ENCODE measurements at places on chromosomes 5 and 9.

DNA sequence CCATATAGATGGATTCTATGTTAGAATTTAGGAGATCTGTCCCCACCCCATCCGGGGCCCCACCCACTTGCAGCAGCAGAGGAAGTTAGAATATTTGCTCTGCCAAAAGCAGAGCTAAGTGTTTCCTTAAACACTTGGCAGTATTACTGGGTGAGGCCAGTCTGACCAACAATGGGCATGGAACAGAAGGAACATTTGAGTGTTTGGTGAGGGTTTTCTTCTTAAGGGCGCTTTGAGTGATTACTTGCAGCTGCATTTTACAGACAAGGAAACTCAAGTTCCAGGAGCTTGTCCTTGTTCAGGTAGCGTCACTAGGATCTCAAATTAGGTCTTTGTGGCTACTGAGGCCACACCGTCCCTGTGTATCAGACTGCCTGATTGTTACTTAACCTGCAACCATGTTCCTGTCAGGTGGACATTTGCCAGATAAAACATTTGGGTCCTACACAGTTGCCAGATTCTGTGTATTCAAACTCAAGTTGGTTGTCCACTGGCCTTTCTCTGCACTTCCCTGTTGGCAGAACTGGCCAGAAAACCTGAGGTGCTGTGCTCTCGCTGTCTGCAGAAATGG lies 59.3 kb downstream of the SLC46A2 start:
- no peak for DNase-seq

DNA sequence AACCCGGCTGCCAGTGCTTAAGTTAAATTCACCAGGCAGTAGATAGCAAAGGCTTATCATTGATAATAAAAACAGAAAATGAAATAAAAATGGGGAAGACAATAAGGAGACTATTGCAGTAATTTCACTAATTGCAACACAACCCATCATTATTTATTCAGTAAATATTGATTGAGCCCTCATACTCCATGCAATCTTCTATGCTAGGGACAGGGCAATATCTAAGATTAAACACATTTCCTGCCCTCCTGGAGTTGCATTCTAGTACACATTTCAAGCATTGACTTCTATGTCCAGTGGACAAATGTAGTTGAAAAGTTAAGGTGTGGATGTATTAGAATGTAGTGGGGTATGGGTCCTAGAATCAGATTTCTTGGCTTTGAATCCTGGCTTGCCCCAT lies 12.8 kb downstream of the MEGF10 start:
- DNase-seq, result no peak

GRCh38 chr5:33166522-33166921 lies 274.2 kb upstream of the TARS1 start:
- DNase-seq, result no peak

DNA sequence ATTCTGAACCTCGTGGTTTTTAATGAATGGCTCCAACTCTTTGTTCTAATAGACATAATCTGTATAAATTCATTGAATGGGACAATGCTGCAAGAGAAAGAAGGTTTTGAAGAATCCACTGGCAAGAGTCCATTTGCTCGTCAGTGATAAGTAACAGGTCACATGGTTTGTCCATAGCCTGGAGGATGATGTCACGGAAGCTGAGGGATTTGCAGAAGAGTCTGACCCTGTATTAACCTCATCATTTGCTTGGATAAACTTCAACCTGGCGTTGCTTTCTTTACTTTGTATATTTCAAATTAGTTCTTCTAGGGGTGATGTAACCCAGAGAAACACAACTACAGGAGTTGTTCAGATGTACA lies 197.4 kb downstream of the GAS1 start:
- no peak for DNase-seq

GRCh38 chr5:6552612-6553011 lies 80.2 kb downstream of the NSUN2 start:
- DNase-seq, result no peak

GRCh38 chr5:160118349-160119141 lies 705 bp downstream of the PWWP2A start:
- peak; percentile 48 for DNase-seq

GRCh38 chr9:26768145-26768544 lies 124.5 kb downstream of the CAAP1 start:
- DNase-seq, result no peak

- DNase-seq, result no peak
Measured at GRCh38 chr5:74452856-74453255, 187.7 kb downstream of the ENC1 start.

GRCh38 chr5:72151169-72151568 lies 43.9 kb downstream of the MAP1B start:
- no peak for DNase-seq

DNA sequence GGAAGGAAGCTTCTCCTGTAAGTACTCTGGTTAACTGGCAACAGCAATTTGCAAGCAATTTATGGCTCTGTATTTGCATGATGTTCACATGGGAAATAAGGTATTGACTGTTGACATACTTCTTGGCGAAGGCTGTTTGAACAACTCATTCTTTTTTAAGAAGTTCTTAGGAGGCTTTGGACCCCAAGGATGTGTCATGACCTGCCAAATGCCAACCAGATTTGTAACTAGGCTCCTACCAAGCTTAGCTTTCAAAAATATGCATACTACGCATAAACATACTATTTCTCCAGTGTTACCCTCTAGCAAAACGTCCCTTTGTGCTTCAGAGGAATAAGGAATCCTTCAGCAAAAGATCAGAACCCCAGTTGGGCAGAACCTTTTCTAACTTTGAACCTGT lies 165.2 kb upstream of the MSX2 start:
- no peak for DNase-seq

GRCh38 chr5:68515514-68515913 lies 300.0 kb downstream of the PIK3R1 start:
- DNase-seq, result no peak

DNA sequence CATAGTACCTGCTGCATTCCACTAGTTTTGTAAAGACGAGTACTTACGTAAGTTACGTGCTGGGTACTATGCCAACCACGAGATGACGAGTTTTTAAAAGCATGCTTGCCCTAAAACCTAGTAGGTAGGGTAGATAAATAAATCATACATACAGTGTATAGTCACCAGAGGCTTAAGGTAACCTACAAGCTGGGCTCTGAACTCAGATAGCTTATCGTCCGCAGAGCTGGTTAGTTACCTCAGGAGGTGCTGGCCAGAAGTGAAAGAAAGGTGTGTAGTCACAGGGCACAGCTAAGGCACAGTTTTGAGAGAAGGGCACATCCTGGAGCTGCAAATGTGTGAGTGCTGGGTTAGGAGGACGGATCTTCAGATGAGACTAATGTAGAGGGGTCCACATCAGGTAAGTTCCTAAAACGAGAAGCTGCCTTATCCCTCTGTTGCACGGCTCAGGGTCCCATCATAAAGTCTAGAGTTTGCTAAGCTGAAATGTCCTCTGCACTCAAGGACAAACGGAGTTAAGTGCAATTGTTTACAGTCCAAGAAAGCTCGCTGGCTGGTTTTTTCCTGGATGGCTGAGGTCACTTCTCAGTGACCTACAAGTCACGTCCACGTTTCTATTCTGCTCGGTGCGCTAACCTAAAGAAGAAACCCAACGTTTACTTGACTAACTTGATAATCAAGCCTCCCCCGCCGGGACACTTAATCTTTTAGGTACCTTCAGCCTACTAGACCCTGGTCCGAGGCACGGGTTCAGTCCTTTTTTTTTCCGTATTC lies 1.1 kb upstream of the SNX24 start:
- no peak for DNase-seq

GRCh38 chr9:846852-847251 lies 5.4 kb downstream of the DMRT1 start:
- DNase-seq, result no peak

DNA sequence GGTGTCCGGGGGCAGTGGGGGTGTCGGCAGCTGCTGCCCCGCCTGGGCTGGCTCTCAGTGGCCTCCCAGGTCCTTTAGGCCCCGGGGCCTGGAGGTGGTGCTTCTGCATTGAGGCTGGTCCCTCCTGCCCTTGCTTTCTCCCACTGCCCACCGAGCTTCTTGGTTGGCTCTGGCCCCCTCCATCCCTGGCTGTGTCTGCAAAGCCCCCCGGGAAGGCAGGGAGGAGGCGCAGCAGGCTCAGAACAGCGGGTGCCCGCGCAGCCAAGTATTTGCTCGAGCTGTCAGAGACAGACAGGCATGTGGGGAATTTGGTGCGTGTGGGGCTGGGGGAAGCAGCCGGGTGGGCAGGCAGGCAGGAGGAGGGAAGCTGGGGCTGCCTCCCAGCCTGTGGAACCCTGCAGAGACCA lies 11.5 kb downstream of the CXXC5 start:
- no peak for DNase-seq

- DNase-seq, result no peak
Measured at GRCh38 chr9:126173929-126174328, 152.7 kb upstream of the MVB12B start.

DNA sequence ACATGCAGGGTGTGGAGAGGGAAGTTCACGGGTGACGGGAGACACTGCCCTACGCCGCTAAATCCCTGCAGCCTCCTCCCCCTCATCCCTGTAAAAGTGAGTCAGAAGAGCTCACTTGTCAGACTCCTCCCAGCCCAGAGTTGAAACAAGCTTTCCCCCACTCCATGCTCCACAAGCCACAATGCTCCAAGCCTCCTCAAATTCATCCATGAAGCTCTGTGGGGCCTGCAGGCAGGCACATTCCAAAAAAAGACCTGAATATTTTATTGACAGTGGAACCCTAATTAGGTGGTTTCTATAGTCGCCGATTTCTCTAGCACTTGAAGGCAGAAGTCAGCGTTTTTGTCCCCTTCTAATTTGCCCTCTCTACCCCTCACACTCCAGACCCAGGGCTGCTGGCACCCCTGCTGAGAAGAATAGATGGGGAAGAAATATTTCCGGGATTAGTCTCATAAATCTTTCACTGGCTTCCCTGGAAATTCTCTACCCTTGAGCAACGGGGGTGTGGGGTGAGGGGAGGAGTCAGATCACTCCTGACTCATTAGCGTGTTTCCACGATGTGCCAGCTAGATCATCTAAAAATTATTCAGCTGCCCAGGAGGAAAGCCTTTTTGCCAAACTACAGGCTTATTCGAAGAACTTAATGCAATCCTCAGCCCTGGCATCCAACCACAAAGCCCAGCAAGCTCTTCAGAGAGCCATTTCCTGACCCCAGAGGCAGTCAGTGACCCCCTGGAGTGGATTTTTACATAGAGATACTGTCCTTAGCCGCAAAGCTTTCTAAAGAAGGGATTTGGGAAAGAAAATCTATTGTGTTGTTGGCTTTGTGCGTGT lies 97.1 kb downstream of the ENC1 start:
- no peak for DNase-seq

- DNase-seq, result no peak
Measured at GRCh38 chr5:133400831-133401351, 211.4 kb downstream of the FSTL4 start.

DNA sequence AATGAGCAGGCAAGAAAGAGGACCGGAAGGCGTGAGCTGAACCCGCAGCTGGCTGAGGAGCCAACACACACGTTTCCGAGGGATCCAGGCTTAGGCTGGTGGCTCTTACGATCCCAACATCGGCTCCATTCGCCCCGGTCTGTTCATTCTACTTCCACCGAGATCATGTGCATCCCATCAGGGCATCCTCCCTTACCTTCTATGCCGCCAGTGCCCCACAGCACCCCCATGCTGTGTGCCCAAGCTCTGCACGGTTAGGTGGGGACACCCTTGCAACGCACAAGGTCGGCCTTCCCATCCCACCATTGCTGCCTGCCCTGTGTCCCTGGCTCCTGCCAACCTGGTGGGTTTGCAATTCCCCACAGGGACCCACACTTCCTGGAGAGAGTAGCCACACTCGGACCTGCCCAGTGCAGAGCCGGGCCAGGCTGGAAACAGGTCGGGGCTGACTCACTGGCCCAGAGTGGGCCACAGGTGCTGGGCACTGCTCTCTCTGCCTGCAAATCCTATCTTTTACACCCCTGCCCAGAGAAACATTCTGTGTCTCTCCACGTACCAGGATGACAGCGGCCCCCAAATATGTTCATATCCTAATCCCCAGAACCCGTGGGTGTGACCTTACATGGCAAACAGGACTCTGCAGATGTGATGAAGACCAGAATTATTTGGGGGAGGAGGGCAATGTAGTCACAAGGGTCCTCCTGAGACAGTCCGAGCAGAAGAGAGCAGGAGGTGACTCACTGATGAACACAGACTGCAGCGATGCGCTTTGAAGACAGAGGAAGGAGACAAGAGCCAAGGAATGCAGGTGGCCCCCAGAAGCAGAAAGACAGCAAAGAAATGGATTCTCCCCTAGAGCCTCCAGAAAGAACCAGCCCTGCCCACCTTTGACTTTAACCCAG lies 182.2 kb downstream of the AUH start:
- DNase-seq, result no peak

GRCh38 chr5:84069608-84070179 lies 315.0 kb downstream of the EDIL3 start:
- no peak for DNase-seq

DNA sequence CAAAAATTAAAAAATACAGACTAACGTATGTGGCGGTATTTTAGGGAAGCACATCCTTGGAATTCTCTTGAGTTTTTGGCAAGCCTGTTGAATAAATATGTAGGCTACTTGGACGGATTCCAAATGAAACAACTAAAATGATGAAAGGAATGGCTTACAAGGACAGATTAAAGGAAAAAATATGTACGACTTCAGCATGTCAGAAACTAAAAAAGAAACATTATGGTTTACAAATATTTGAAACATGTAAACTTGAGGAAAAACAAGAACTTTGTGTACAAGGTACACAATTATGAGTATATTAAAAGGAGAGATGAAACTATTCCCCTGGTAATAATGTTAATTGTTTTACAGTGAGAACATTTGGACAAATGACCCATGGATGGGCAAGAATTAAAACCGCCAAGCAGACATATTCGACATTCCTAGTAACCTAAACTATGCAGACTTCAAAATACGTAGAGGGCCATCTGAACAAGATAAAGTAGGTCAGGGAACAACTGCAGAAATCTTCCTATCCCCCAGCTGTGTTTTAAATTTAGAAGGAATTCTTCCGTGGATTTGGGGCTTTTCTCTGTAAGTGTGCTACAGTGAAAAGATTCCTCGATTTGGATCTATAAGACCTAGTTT lies 12.5 kb downstream of the EDIL3 start:
- no peak for DNase-seq

GRCh38 chr5:144395704-144396103 lies 225.0 kb downstream of the KCTD16 start:
- DNase-seq, result no peak
